Occipital lobe (tissue), 3 donors: ENCODE measurements at places on chromosomes 6 and 20. TPM values are rescaled to one million over a fixed set of nuclear protein-coding genes. Genes with fewer than 3 reads are reported as not detected.

DNA sequence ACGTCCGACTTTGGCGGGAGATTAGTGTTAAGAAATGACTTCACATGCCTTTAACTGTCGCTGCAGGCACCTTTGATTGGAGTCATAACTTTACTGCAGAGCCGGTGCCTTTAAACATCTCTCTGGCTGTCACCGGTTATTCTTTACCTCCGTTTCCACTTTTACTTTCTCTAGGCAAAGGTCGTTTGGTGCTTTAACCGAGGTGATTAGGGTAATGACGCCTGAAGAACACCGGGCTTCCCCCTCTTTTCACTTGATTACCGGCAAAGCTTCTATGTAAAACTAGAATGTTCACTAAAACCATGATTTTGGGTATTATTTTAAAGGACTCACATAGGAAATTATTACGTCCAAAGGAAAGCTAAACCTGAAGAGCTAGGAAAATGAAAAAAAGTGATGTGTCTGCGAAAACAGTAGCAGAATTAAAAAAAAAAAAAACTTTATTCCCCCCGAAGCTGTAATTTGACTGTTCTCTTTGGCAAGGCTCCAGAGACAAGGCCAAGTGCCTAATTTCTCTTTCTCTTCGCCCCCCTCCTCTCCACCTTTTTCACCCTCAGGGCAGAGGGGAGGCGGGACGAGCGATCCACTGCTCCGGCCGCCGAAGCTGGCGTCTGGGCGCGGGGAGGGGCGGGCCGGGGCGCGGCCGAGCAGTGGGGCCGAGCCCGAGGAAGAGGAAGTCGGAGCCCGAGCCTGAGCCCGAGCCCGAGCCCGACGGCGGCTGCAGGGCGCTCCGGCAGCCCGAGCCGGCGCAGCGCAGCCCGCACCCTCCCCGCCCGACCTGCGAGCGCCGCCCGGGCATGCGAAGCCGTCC is at the start of gene PLEKHG1:
Gene PLEKHG1 (plus strand): TSS at position 687 of the 811 bp plus-strand sequence. CDS start 133,797 bp downstream, outside the sequence.
- DNase-seq: peak; percentile 20

GRCh38 chr6:20600831-20601230 is 66.6 kb downstream of the CDKAL1 start:
- no peak for DNase-seq

DNA sequence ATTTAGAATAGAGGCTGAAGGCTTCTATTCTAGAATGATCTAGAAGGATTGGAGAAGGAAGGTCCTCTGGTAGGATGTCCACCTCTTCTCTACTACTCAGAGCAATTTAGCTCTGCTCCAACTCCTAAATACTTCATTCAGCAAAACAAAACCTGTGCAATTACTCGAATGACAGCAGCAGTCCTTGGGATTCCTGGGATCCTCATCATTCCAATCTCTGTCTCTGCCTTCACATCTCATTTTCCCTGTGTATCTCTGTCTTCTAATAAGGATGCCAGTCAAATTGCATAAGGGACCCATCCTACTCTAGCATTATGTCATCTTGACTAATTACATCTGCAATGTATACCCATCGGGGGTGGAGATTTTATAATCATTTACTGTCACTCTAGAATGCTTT is 5.5 kb upstream of the AIG1 start:
- no peak for DNase-seq

GRCh38 chr6:9481292-9482029 is 933.4 kb downstream of the TFAP2A start:
- no peak for DNase-seq

DNA sequence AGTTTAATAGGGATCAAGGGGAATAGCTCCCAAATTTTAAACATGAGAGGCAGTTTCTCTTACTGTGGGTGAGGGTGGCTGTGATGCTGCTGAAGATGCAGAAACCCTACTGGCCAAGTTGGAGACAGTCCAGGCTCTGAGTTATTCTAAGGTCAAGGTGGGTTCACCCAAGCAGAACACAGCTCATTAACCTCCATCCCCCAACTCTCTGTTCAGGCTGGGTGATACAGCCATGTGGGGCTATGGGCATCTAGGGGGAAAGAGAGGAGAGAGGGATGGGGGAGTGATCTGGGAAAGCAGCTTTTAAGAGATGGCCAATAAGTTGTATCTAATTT is 18.9 kb upstream of the TRAM2 start:
- no peak for DNase-seq

- DNase-seq: no peak
Observed at GRCh38 chr6:54874349-54875048, 27.9 kb downstream of the FAM83B start.

DNA sequence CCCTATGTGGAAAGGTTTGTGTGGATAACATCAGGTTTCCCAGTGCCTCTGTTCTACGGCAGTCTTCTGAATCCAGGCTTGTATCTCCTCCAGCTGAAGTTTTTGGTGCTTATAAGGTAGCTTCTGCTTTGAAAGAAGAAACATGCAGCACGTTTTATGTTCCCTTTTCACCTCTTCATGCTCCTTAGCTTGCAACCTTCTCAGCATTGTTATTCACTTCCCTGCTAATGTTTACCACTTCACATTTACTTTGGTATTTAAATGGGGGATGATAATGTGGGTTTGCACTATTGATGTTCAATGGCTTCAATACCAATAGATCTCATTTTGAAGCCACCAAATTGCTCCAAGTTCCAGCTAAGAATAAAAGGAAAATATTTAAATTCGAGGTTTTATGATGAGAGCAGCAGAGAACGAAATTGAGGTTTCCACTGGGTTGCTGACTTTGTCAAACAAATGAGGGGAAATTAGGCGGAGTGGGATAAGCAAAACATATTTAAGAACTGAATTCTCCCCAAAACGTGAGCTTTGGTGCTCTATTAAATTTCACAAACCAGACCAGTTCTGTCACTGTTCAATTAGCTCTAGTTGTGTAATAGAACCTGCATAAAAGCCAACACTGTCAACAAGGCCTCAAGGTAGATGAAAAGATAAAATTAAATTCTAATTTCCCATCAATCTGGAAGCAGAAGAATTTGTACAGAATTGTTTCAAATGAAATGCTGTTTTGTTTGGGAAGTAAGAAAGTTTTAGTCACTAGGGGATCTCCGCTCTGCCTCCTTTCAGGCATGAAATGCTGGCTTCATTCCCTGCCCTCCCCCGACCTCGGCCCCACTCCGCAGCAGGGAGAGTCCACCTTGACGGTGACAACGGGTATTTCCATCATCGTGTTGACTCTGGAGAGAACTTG is 1.4 kb downstream of the IL22RA2 start:
- DNase-seq: no peak

DNA sequence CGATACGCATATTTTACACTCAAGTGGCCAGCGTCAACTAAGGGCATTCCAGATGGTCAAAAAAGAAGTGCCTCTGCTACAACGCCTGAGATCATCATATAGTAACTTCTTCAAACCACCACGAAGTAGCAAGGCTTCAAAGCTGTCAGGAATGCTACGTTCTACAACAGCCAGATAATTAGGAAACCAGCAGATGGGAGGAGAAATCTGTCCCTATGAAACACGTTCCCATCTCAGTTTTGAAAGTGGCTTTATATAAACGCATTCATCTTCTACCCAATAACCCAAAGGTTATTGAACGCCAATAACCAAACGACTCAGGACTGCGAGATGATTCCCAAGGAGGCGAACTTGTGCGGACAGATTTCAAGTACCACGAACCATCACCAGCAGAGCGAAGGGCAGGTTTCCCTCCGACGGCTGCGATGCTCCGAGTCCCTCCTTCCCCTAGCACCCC is 1.2 kb downstream of the ABHD12 start:
- no peak for DNase-seq

DNA sequence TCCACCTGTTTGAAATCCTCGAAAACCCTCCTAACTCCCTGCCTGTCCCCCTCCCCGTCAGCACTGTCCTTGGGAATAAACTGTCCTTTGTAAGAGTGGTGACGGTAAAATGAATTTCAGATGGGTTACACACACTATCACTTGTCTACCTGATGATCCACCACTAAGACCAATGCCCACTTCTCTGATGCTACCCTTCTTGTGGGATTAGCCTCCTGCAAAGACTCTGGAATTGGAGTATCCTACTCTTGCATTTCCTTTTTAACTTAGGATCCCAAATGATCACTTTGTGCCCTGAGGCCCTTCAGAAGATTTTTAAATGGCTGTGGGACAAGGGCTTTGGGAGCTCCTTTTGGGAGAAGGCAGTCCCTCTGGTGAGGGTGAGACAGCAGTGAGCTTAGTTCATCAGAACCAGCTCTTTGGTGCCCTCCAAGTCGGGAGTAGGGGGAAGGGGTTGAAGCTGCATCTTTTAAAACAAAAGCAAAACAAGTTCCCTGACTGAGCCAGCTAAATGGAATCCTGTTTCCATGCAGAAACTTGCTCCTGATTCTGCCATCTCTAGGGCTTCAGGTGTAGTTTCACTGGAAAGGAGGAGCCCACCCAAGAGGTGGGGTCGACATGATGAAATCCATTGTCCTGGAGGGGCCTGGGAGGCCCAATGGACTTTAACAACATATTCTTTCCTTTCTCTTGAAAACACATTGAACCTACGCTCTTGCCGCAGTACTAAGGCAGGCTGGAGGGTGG is 86.5 kb downstream of the ASXL1 start:
- DNase-seq: no peak

- no peak for DNase-seq
Observed at GRCh38 chr20:50019466-50020256, 36.9 kb downstream of the SNAI1 start.

- no peak for DNase-seq
Observed at GRCh38 chr6:116291701-116292396, 12.1 kb upstream of the TSPYL1 start.

DNA sequence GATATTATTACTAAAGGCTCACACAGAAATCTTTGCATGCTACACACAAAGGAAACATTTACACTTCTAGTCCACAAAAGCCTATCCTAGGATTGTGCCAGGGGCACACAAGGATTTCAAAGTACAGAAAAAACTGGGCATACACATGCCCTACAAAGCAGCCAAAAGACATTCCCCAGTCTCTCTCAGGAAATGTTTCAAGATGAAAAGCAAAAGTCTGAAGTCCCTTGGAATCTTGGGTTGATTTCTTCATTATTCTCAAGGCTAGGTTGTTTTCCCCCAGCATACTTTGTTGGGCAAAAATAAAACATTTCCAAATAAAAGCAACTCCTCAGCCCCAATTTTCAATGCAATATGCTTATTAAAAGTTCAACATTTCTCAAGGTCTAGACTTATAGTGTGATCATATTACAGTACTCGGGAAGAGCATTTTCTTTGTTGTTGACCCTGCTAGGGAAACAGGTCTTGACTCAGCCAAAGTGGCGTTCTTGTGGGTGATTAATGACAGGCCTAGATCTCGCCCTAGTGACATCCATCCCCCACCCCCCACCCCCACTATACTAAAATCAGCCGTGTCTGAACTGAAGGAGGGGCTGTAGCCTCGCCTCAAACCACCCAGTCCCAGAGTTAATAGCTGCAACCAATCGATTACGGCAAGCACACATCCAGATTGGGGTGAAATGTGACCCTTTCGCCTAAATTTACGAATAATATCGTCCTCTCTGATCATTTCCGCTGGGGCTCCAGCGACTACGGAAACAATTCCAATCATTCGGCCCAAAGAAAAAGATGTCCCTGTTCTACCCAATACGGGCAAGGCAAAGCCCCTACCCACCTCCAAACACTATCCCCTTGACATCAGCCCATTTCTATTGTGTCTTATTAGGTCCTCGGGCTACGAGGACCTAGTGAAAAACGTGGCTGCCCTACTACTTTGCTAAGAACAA is 1.4 kb downstream of the AKIRIN2 start:
- no peak for DNase-seq

- no peak for DNase-seq
Observed at GRCh38 chr20:61600016-61600415, 348.0 kb downstream of the CDH4 start.

- DNase-seq: no peak
Observed at GRCh38 chr6:125807293-125807692, 16.5 kb downstream of the NCOA7 start.

- no peak for DNase-seq
Observed at GRCh38 chr20:40997116-40997515, 31.5 kb upstream of the TOP1 start.

GRCh38 chr20:46177768-46178167 is 59.7 kb downstream of the CD40 start:
- no peak for DNase-seq

- DNase-seq: no peak
Observed at GRCh38 chr6:70388814-70389213, 24.5 kb upstream of the FAM135A start.

DNA sequence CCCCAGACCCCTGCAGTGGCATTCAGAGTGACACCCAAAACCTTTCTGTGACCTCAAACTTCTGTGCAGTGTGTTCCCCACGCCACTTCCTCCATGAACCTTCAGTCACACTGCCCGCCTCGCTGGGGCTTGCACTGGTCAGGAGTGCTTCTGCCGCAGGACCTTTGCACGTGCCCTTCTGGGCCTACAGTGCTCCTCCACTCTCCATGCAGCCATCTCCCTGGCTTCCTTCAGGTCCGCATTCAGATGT is 27.1 kb downstream of the SYNJ2 start:
- no peak for DNase-seq

GRCh38 chr6:158626360-158627167 is 18.0 kb downstream of the DYNLT1 start:
- no peak for DNase-seq

- no peak for DNase-seq
Observed at GRCh38 chr20:23143098-23143497, 57.0 kb upstream of the CD93 start.

DNA sequence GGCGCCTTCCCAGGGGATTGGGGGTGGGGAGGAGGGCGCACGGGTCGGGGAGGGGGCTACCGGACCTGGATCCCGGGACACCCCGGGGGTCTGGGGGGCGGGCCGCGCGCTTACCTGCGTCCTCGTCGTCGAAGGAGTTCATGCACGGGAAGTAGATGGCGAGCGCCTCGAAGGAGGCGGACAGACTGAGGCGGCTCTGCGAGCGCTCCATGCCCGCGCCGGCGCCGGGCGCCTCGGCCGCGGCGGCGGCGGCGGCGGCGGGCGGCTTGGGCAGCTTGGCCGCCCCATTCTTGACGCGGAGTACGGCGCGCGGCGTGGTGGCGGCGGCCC is 320 bp downstream of the RIMS4 start:
- DNase-seq: no peak

- DNase-seq: no peak
Observed at GRCh38 chr6:6179858-6180623, 140.4 kb downstream of the F13A1 start.

GRCh38 chr20:4560667-4561066 is 161.0 kb upstream of the PRND start:
- no peak for DNase-seq

- DNase-seq: no peak
Observed at GRCh38 chr20:41958391-41958790, 340.2 kb upstream of the CHD6 start.

GRCh38 chr6:40500227-40500626 is 86.9 kb downstream of the LRFN2 start:
- no peak for DNase-seq

RAET1L gene
- total RNA-seq: 0.62 TPM

CD24 gene
- total RNA-seq: 1,048 TPM

SPAG4 gene
- 1.4 TPM for total RNA-seq

SRC gene
- 19.2 TPM for total RNA-seq

TNFRSF6B gene
- not detected for total RNA-seq

TRAPPC3L gene
- total RNA-seq: not detected

GINS1 gene
- total RNA-seq: 9.7 TPM

FLRT3 gene
- 27.5 TPM for total RNA-seq

PSMG4 gene
- 28.5 TPM for total RNA-seq

CRISP2 gene
- total RNA-seq: not detected

JAG1 gene
- total RNA-seq: 26.0 TPM

SLC26A8 gene
- 5.3 TPM for total RNA-seq

KCNG1 gene
- 41.3 TPM for total RNA-seq

SLC32A1 gene
- total RNA-seq: 6.4 TPM

SERPINB6 gene
- 12.3 TPM for total RNA-seq
